ENCODE measurements at places on chromosomes 7 and 10.
A peak's percentile ranks its signal among the peaks of the same experiment; 100 is the strongest.

DNA sequence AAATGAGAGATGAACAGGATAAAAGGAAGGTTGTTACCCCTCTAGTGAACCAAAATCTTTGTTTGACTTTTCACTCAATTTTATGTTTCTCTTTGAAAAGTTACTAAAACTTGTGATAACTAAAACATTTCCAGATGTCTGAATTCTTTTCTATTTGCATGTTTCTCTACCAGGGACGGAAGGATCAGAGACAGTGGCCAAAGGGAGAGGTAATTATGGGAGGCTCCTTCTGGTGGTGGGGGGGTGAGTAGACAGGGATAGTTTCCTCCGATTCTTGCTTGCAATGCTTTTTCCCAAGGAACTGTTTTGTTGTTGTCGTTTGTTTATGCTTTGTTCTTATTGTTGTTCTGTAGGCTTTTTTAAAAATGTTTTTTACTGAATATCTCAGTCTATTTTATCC, 374.8 kb downstream of the INHBA start:
- DNase-seq: no peak

DNA sequence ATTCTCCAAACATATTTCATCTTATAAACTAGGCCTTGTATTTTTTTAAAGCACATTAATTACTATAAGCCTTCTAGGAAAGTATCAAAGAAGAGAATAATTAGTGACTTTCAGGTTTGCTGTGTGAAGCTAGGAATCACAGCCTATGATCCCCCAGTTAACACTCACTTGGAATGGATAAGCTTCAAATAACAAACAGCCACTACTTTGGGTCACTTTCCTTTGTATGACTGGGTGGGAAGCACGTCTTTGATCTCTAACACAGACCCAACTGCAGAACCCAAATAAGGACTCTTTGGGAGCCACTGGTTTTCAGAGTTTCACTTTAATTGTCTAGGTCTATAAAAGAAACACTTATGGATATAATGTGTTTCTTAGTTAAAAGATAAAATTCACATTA, 769.3 kb downstream of the MAGI2 start:
- DNase-seq: no peak

GRCh38 chr7:2301511-2301863, 12.8 kb downstream of the SNX8 start:
- no peak for DNase-seq

DNA sequence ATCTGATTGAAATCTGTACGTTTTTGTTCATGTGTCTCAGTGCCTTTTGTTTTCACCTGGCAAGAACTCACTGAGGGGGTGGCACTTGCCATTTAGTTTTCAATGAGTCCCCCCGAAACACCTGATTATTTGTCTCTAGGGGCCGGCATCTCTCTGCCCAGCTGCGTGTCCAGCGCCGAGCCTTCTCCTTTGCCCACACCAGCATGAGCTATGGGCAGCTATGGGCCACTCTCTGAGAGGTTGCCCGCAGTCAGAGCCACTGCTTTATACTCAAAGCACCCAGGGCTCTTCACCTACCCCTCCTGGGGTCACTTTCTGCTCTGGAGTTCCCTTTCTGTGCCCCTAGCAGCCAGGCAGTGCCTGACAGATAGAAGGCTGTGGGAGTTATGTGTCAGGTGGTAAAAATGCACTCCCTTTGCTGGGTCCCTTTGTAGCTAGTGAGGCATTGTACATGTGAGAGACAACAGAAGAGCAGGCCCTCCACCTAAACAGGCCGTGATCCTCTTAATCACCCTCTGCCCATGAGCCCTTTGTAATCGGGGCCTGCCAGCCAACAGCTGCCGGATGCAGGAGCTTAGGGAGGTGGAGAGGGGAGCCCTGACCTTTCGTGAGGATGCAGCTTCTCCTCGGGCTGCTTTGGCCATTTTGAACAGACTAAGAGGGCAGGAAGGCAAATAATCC, 133.1 kb upstream of the NPS start:
- no peak for DNase-seq

- no peak for DNase-seq
Observed at GRCh38 chr7:50121286-50121685, 28.2 kb upstream of the ZPBP start.

DNA sequence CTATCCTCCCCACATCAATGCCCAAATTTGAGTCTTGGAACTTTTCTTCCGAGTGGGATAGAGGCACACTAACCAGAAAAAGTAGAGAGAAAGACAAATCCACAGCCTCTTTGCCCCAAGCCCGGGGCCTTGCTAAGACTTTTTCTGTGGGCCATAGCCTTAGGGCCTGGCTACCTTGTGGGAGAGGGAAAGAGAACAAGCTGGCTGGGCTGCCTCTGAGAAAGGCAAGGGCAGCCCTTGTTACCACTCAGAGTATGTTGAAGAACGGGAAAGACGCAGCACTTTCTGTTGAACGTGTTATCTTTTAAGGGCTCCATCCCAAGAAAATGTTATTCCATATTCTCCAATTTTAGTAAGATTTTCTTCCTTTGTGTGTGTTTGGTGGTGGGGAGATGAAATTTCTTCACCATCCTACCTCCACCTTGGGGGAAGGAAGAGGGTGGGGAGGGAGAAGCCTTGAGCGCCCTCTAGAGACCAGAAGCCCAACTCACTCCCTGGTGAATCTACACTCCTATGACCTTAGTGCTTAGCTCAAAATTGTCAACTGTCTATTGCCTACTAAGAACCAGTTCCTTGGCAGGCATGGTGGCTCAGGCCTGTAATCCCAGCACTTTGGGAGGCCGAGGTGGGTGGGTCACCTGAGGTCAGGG, 3.9 kb upstream of the NRF1 start:
- peak; percentile 67 for DNase-seq

- no peak for DNase-seq
Observed at GRCh38 chr7:65301007-65301406, 72.6 kb upstream of the ZNF92 start.

- DNase-seq: no peak
Observed at GRCh38 chr7:95904099-95904498, 131.7 kb downstream of the DYNC1I1 start.

GRCh38 chr10:109379186-109379585, 544.1 kb downstream of the XPNPEP1 start:
- no peak for DNase-seq

GRCh38 chr7:101553018-101553770, 75.9 kb downstream of the MYL10 start:
- DNase-seq: peak; percentile 13

- no peak for DNase-seq
Observed at GRCh38 chr7:39642896-39643295, 19.5 kb downstream of the RALA start.

- DNase-seq: no peak
Observed at GRCh38 chr10:110081911-110082310, 74.1 kb downstream of the ADD3 start.

- no peak for DNase-seq
Observed at GRCh38 chr7:117048882-117049281, 95.6 kb downstream of the ST7 start.

GRCh38 chr7:30562498-30562897, 32.2 kb upstream of the GARS1 start:
- DNase-seq: no peak

- no peak for DNase-seq
Observed at GRCh38 chr10:129942936-129943715, 20.9 kb downstream of the EBF3 start.

GRCh38 chr10:97798958-97799610, 27.3 kb upstream of the SFRP5 start:
- DNase-seq: no peak

DNA sequence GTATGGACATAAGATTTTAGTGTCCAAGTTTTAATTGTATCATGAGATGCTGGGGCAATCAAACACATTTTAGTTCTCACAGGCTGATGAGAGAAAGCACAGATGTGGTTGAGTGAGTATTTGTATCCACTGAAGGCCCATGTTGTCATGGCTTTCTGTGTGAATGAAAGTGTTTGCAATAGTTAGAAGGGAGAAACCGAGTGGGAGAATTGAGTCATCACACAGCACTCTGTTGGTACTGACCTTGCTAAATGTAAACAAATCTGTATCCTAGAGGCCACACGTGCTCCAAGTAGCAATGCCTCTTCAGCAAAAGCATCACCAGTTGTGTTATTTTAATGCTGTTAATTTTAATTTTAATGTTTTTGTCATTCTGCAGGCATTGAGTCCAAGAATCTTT, 121.2 kb downstream of the EMX2 start:
- DNase-seq: no peak

DNA sequence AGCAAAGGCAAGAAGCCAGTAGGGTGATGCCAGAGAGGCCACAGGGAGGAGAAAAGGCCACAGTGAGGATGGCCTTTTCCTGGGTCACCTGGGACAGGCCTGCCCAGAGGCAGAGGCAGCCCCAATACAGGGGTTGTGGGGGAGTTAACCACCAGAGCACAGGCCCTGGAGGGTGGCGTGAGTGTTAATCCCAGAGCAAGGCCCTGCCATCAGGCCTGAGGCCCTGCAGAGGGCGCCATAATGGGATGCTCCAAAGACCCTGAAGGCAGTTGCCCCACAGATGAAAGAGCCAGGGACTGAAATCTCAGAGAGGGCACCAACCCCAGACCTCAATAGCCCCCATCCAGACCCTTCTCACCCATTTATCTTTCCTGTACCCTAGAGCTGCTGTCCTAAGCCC, 23.9 kb downstream of the SLC13A4 start:
- DNase-seq: no peak

DNA sequence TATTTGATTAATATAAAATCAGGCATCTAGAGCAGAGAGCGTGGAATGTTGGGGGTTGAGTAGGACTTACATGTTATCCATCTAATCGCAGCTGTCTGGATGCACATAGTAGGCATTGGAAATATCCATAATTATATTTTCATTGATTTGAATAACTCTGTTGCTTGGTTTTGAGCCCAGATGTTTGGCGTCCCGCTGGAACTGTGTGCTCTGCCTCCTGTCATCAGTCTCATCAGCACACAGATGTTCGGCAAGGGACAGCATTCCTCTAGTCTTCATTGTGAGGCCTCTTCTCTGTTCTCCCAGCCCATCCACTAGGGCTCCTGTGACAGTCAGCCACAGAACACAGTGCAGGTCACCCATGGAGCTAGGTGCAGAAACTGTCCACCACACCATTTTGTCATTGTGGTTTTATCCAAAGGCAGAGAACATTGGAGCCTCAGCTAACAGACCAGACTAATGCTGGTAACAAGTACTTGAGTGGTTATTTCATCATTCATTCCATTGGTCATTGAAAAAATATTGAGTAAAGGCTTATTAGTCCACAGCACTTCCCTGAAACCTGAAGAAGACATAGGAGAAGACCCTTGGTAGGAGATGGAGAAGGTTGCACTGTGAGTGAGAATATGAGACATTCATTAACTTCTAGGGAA, 927.4 kb downstream of the LRMDA start:
- DNase-seq: no peak

DNA sequence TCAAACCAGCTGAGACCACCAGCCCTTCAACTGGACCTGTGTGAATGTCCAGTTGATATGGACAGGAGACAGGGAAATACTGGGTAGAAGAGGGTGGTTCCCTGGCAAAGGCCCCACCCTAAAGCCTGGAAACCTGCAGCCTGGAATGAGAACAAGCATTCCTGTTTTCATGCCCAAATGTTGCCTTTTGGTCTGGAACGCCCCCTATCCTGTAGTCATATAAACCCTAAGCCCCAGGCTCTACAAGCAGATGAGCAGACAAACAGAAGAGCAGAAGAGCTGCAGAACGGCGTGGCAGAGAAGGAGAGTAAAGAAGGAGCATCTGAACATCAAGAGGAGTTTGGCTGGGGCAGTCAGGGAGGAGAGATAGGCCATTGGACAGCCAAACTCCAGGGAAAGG, 38.4 kb downstream of the SYPL1 start:
- no peak for DNase-seq

GRCh38 chr7:22481726-22482125, 18.3 kb downstream of the STEAP1B start:
- DNase-seq: no peak

DNA sequence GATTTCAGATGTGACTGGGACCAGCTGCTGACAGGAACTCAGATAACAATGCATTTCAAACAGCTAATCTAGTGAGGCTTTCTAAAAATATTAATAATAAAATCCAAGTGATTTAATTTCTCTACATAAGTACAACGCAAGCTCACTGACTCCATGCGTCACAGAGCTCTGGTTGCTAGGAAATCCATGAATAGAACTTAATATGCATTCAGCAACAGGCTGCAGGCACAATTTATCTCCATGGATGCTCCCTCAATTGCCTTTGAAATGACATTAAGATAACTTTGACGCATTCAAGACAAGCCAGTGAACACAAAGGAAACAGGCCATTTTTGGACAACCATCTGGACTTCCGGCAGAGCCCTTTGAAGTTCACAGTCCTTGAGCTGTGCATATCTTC, 118.7 kb upstream of the COL1A2 start:
- no peak for DNase-seq

- no peak for DNase-seq
Observed at GRCh38 chr7:66348959-66349358, 143.8 kb downstream of the TPST1 start.

DNA sequence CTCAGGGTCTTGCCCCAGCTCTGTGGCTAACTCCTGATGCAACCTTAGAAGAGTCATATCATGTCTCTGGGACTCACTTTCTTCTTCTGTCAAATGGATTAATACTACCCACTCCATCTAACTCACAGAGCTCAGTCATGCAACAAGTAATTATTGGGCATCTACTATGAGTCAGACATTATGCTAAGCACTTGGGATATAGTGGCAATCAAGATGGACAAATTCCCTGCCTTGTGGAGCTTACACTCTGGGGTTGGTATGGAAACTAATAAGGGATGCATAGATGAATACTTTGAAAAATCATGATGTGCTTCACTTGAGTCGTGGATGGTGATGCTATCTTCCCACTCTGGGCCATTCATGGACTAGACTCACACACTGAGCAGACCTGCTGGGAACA, 88.9 kb downstream of the KCNMA1 start:
- no peak for DNase-seq

DNA sequence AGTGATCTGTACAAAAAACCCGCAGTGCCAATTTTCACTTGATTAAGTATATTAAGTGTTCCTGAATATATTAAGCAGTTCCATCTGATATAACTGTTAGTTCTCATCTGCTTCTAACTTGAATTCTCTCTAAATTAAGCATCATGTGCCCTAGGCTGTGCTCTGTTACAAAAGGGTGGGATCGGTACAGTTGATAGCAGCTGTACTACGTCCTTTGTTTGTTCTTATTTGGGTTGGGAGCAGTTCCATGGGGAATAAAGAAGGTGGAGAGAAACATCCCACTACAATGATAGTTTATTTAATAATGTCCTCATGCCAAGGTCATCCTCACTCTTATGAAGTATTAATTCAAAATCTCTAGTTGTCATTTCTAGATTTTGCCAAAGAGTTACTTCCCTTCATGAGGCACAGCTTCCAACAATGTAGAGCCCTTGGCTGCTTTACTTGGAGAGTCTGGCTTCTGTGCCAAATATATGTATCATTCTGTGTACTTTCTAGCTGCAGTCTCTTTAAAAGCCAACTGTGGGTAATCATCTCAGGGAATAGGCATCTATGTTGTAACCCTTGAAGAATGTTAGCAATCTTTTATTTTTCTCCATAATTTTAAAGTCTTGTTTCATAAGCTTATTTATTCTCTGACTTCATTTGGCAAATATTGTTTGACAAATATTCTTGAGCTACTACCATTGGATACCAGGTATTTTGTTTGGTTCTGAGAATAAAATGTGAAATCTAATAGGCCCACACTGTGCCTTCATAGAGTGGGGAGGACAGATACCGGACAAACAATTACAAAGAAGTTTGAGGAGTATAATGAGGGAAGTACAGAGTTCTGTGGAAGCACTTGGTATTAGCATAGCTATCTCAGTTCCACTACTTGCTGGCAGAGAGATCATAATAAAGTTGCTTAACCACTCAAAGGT, 22.4 kb upstream of the AHR start:
- DNase-seq: no peak
